ENCODE measurements at places on chromosomes 11 and 22.

DNA sequence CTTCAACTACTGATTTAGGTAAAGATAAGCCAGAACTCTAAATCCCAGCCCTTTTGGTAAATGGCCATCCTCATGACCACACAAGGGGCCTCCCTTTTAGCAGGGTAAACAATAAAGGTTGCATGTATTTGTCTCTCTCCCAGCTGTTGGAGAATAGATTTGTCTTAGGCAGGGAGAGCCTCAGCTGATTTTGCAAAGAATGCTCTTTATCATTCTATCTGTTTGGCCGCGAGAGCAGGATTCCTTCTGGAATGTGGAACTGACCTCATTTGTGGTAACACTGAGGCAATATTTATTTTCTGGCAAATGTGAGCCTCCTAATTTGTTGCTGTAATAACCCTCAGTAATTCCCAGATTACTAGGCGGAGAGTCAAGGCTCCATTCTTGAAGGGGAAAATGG is 15.3 kb downstream of the PTS start:
- DNase-seq = peak; percentile 81

GRCh38 chr22:43852573-43853327 is 9.6 kb downstream of the SULT4A1 start:
- DNase-seq = no peak

DNA sequence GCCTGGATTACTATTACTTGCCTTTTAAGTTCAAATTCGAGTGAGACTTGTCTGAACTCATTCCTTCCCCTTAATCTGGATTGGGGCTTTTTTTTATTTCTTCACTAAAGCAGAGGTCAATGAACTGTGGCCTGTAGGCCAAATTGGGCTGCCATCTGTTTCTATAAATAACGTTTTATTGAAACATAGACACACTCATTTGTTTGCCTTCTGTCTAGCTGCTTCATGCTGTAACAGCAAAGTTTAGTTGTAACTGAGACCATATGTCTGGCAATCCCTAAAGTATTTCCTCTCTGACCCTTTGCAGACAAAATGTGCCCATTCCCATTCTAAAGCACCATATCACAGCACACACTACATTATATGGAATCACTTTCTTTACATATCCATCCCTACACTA is 207.9 kb upstream of the ISX start:
- DNase-seq = peak; percentile 43

- DNase-seq = no peak
These were observed 572.2 kb downstream of the TBC1D22A start for GRCh38 chr22:47334601-47335000.

DNA sequence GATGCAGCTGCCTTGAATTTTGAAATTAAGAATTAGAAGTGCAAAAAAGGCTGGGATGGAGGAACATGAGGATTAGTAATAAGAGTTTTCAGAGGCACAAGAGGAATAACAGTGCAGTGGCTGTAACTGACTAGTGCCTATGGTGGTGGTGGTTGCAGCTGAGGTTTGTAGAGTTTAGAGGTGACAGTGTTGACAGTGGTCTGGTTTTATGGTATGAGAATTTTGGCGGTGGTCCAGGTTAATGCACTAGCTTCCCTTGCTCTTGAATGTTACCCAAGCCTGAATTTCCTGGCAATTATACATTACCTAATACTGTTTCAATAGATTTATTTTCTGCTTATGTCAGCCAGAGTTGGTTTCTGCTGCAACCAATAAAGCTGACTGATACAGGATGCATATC is 112.8 kb upstream of the C11orf87 start:
- peak; percentile 5 for DNase-seq

- DNase-seq = no peak
These were observed 449.6 kb upstream of the B3GAT1 start for GRCh38 chr11:134861490-134862104.

- DNase-seq = no peak
These were observed 11.1 kb upstream of the ST3GAL4 start for GRCh38 chr11:126344141-126345080.

DNA sequence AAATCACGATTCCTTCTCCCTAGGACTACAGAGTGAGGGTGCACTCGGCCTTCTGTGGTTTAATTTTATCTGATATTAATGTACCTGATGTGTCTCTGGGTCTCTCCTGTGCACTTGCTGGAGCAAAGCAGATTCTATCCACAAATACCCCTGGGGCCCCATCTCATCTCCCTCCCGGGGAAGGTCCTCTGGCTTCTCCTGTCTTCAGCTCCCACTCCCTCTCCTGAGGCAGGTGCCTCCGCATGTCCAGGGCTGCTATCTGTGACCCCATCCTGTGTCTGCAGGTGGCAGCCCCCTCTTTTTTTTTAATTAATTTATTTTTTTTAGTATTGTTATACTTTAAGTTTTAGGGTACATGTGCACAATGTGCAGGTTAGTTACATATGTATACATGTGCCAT is 558.7 kb downstream of the BRD1 start:
- no peak for DNase-seq

DNA sequence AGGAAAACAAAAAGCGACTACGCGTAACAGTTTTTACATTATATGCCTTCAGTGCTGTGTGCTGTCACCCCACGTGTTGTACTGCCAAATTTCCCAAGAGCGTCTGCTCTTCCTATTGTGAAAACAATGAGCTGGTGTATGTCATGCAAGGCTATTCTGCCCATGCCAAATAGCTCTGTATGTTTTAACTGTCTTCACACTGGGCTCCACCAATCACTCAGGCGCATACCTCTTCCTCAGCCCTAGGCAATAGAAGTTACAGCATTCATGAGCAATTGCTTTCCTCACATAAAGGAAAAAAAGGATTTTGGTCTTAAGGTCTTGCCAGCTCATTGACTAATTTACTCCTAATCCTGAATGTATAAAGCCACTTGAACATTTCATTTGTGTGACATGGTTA is 606.8 kb downstream of the NTM start:
- peak; percentile 90 for DNase-seq

DNA sequence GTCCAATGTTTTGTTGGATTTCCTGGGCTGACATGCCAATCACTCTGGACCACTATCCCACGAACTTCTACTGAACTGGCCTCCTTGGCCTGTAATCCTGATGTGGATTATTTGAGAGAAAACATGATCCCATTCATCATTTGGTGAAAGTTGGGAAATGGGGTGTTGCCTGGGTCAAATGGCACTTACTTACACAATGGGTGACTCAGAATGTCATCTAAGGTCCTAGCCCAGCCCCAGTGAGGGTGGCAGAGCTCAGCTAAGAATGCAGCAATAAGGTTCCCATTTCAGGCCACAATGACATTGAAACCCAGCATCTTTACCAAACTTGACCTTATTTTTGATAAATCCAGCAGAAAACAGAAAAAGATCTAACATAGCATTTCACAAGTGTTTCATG is 8.0 kb upstream of the DSCAML1 start:
- DNase-seq = no peak

- no peak for DNase-seq
These were observed 283.5 kb downstream of the SWAP70 start for GRCh38 chr11:9947231-9947864.

Data from adipocyte (in vitro differentiated cells).